Kasumi-1 (cell line): ENCODE measurements at places on chromosomes 16 and 17.

DNA sequence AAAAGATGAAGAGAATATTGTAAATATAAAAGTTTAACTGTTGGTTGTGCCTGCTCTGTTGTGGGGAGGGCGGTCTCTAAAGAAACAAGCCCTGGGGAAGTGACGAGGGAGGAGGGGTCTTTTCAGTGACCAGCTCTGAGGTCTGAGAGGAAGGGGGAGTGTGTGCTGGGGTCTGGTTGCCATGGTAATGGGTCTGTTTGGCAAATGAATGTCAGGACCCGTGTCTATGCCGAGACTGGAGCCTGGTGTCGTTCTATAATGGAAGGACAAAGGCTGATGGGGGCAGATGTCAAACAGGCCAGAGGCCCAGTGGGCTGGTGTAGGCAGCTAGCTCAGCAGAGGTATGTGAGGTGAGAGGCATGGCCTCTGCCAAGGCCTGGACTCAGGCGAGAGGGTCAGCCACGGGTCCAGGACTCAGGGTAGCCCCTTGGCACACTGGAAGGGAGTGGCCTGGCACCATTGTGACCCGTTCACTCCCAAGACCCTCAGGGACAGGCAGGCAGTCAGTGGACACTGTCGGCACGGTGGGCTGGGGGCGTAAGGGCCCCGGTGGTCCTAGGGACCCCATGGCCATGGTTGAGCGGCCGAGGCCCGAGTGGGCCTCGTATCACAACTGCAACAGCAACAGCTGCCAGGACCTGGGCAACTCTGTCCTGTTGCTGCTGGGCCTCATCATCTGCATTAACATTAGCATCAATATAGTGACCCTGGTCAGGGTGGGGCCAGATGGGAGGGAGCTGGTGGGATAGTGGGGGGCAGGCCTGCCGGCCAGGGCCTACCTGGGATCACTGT is at the start of gene SPEM1:
SPEM1 (plus strand) TSS at position 506 of the 792 bp plus-strand sequence; CDS start at position 567, 61 bp downstream.
- DNase-seq = no peak

GRCh38 chr16:8905168-8905762 is 23.1 kb downstream of the LITAFD start:
- peak; percentile 41 for DNase-seq

DNA sequence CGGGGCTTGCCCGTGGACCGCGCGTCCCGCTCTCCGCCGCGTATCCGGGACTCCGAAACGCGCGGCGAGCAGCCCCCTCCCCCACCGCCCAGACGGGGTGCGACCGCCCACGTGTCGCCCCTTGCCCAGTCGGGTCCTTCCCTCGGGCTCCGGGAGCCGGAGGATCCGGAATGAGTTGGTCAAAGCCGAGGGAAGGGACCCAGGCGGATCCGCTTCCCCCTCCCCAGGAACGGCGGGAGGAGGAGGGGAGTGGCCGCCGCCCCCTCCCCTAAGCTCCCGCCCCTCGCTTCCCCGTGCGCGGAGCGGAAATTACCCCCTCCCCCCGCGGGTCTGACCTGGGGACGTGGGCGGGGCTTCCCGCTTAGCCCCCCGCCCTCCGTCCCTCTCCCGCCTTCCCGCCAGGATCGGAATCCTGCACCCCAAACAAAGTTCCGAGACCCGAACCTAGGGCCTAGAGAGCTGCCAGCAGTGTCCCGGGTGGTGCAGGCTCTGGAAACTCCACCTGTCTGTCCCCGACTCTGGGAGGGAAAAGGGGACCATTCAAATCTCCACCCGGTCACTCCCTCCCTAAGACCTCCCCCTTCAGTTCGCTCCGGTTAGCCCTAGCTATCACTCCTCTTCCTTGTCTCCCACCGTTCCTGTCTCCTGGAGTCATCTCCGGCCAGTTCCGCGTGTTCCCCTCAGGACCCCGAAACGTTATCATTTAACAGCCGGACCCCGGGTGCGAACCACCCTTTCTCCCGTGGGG is 1.0 kb upstream of the IGF2BP1 start:
- DNase-seq = no peak

DNA sequence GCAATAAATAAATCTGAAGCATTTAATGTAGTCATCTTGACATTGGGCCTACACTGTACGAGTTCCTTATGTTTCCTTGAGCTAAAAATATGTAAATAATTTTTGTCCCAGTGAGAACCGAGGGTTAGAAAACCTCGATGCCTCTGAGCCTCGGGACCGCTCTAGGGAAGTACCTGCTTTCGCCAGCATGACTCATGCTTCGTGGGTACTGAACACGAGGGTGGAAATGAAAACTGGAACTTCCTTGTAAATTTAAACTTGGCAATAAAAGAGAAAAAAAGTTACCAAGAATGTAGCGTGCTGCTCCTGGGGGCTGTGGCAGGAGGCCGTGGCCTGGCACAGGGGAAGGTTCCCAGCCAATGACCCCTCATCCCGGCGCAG is 74.1 kb downstream of the SOCS1 start:
- DNase-seq = no peak

DNA sequence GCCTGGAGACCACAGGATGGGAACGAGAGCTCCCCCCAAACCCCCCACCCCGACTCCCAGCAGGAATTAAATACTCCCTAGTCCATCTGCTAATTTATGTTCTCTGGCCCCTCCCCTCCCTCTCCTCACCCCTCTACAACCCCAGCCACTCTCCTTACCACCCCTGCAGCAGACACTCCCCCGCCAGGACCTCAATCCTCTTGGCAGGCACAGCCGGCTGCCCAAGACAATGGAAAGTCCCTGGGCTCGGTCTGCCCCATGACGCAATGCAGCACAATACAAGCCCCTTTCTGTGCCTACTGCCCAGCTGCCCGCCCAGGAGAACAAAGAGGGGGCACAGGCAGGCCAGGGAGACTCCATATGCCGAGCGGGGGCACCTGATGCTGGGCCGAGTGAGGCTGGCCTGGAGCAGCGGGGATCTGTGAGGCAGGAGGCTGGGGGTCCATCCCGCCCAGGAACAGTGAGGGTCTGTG is 30.3 kb upstream of the CDC42EP4 start:
- DNase-seq = no peak
